ENCODE measurements at places on chromosomes 3 and 15. TPM values are rescaled to one million over a fixed set of nuclear protein-coding genes. Genes with fewer than 3 reads are reported as not detected.

ADAMTSL3 gene
- 0.02 TPM for polyA plus RNA-seq

NR2E3 gene
- 0.18 TPM for polyA plus RNA-seq

GRCh38 chr3:3307491-3307890 is 128.0 kb upstream of the CRBN start:
- no peaks in the 10 kb centered on the region for H3K36me3 ChIP-seq
- H3K27ac ChIP-seq, result no peak overlapping the region
- no peak overlapping the region for H3K4me3 ChIP-seq
- H3K27me3 ChIP-seq, result no peaks in the 10 kb centered on the region
- no peak for DNase-seq
- no peaks in the 10 kb centered on the region for H3K4me1 ChIP-seq

DNA sequence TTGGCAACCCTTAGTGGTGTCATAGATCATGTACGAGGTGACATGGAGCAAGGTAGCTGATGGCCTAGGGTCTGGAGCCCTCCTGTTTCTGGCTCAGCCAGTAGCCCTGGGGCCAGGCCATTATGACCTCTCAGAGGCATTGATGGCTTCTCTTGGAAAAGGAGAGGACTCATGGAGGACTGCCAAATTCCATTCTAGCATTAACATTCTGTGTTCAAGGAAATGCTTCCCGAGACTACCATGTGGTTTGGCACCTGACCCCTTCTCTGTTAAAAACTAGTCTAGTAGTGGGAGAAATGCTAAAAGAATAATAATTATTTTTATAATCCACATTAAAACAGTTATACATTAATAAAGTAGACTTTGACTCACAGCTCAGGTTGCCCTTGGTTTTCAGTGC is 40.2 kb upstream of the ADAMTSL3 start:
- no peak for DNase-seq
- H3K27me3 ChIP-seq, result no peaks in the 10 kb centered on the region
- H3K4me3 ChIP-seq, result no peak overlapping the region

DNA sequence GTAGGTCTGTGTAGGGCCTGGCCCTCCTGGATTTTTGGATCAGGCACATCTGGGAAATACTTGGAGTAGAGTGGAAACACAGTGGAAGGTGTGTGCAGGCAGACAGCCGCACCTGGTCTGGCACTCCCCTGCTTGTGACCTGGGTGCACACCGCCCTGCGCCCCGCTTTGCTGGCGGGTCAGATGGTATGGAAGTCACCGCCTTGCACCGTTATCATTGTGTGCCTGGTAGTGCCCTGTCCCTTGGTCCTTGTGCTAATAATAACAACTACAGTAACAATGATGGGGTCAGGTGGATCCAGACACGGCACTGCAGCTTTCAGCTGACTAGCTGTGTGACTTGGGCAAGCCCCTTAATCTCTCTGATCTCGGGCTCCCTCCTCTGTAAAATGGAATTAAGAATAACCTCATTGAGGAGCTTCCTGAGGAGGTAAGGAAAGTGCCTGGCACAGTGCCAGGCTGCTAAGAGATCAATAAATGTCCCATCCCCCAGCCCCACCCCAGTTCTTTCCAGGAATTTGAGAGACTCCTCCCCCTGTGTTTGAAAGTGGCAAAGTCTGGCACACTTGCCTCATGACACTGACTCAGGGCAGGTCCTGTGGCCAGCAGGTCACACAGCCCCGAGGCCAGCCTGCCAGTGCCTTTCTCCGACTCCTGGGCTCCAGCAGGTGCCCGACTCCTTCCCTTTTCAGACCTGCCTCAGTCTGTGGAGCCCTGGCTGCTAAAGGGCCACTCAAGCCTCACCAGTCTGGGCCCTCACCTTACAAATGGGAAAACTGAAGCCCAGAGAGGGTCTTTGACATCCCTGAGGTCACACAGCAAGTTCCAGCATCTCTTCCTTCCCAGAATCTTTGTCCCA is 9.8 kb downstream of the ISG20 start:
- H3K36me3 ChIP-seq, result no peaks in the 10 kb centered on the region
- peaks cover 6% of the 10 kb centered on the region for H3K4me1 ChIP-seq
- H3K27me3 ChIP-seq, result no peaks in the 10 kb centered on the region
- H3K27ac ChIP-seq, result peak overlapping the region; percentile 76

DNA sequence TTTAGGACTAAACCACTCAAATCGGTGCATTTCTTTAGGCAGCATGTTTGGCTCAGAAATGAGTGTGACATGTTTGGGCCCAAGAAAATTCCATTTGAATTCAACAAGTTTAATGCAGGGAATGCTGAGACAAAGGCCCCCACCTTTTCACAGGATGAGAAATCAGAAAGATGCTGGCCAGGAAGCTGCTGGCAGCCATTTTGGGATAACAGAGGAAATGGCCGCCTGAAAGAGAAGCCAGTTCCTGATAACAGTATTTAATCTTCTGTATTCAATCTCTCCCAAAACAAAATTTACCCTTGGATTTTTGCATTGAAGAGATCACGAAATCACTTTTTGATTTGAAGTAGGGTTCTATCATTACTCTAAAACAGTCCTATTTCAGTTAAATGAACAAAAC is 350.9 kb downstream of the SLC9A9 start:
- H3K4me3 ChIP-seq, result no peak overlapping the region
- no peaks in the 10 kb centered on the region for H3K36me3 ChIP-seq
- no peaks in the 10 kb centered on the region for H3K4me1 ChIP-seq
- no peak overlapping the region for H3K27ac ChIP-seq
- no peak for DNase-seq
- 0 out of 2 replicates have a peak, but pooled peaks cover 5% of the 10 kb centered on the region for H3K27me3 ChIP-seq

DNA sequence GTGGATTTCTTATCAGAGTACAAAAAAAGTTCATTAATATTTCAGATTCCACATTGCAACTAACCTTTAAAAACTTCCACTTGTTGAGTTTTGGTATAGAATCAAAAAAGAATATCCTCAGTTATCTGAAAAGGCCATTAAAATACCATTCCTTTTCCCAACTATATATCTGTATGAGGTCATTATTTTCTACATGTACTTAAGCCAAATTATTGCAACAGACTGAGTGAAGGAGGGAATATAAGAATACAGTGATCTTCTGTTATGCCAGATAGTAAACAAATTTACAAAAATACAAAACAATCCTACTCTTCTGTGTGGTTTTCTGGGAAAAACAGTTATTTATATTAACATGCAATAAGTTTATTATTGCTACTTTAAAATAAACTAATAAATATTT is 5.7 kb upstream of the GANC start:
- peaks cover 4% of the 10 kb centered on the region for H3K4me1 ChIP-seq
- no peak overlapping the region for H3K27ac ChIP-seq
- H3K36me3 ChIP-seq, result peaks cover 72% of the 10 kb centered on the region
- no peak overlapping the region for H3K4me3 ChIP-seq
- no peak for DNase-seq

Data from SK-N-SH (cell line).